ENCODE measurements at places on chromosomes 3 and 15. TPM values are rescaled to one million over a fixed set of nuclear protein-coding genes. Genes with fewer than 3 reads are reported as not detected.

DNA sequence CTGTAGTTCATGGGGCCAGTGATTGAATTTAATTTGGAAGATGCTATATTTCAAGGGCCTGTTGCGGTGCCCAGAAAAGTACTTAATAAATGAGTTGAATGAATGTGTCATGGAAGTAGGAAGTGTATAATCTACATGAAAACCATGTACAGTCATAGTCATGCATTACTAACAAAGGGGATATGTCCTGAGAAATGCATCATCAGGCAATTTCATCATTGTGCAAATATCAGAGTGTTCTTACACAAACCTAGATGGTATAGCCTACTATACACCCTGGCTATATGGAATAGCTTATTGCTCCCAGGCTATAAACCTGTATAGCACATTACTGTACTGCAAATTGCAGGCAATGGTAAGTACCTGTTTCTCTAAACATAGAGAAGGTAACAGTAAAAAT is 10.7 kb upstream of the MYO5C start:
- DNase-seq, result no peak

- DNase-seq, result no peak
Measured at GRCh38 chr3:170309046-170309445, 48.5 kb upstream of the SKIL start.

- DNase-seq, result no peak
Measured at GRCh38 chr3:132629928-132630327, 29.7 kb downstream of the ACAD11 start.

The SLC28A2 gene
- total RNA-seq, result not detected

GRCh38 chr15:93286446-93286845 is 197.4 kb upstream of the RGMA start:
- DNase-seq, result no peak

DNA sequence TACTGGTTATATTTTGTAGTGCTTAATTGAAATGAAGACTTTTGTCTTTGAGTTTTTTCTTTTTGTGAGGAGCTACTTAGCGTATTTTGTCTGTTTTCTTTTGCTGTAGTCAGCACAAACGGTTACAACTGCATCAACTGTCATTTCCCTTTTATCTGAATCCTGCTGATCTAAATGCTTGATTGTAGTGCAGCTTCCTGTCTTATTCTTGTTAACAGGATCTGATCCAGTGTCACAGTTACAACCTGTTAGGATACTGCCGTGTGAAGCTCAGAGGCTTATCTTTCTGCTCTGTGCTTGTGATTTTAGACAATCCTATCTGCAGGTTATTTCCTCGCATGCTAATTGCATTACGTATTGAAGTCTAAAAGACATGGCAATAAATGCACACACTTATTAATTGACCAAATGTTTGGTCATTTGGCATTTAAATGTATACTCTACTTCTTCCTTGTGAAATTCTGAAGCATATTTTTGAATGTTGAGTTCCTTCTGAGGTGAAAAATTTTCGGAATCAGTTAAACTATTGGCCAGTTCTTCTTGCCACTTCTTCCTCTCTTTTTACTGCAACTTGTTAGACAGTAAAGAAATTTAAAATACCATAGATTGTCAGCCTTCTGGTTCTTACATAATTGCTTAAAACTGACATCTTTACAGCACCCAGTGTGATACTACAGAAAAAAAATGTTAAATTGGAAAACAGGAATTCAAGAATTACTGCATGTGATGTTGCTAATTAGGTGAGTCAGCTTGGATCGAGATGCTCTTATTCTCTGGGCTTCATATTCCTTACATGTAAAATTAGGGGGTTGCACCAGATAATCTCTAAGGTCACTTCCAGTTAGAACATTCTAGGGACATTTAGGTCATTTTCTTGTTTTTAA is 168.2 kb downstream of the MBNL1 start:
- no peak for DNase-seq

GRCh38 chr3:39275052-39275451 is 4.8 kb downstream of the CX3CR1 start:
- DNase-seq, result no peak

The GPR156 gene
- total RNA-seq, result 0.35 TPM

- no peak for DNase-seq
Measured at GRCh38 chr3:155602307-155602706, 142.6 kb downstream of the PLCH1 start.

- no peak for DNase-seq
Measured at GRCh38 chr15:87747087-87747486, 509.5 kb downstream of the NTRK3 start.

- no peak for DNase-seq
Measured at GRCh38 chr15:42405863-42406482, 46.7 kb downstream of the CAPN3 start.

DNA sequence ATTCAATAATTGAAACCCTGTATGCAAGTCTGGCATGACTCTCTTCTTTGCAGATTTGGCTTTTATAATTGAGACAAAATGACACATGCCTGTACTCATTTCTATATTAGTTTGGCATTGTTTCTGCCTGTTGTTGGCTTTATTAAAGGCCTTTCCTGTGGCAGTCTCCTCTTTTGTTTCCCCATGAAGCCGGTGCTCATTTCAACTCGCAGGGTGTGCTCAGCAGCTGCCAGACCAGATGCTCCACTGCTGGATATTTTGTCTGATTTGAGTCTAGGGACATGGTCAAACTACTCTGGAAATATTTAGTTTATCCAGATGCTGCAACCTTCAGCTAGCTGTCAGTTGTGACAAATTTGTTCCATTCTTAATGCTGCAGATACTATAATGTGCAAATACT is 445.3 kb downstream of the NAALADL2 start:
- no peak for DNase-seq

GRCh38 chr15:56699743-56700142 is 33.6 kb downstream of the ZNF280D start:
- DNase-seq, result no peak

- DNase-seq, result no peak
Measured at GRCh38 chr3:64732576-64732975, 44.8 kb upstream of the ADAMTS9 start.

DNA sequence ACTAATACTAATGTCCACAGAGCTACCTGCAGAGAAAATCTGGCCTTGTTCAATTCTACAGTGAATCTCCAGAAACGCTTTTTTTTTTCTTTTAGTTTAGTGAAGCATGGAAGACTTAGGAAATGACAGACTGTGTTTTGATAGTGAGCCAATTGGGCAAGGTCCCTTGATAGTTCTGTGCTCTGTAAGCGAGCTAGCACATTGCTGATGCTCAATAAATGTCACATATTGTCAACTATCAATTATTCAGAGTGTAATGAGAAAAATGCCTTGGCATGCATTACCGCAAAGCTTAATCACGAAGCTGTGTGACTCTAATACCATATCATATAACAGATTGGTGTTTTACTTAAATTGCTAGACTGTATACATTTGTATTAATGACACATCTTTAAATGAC is 5.2 kb upstream of the C3orf85 start:
- DNase-seq, result no peak

DNA sequence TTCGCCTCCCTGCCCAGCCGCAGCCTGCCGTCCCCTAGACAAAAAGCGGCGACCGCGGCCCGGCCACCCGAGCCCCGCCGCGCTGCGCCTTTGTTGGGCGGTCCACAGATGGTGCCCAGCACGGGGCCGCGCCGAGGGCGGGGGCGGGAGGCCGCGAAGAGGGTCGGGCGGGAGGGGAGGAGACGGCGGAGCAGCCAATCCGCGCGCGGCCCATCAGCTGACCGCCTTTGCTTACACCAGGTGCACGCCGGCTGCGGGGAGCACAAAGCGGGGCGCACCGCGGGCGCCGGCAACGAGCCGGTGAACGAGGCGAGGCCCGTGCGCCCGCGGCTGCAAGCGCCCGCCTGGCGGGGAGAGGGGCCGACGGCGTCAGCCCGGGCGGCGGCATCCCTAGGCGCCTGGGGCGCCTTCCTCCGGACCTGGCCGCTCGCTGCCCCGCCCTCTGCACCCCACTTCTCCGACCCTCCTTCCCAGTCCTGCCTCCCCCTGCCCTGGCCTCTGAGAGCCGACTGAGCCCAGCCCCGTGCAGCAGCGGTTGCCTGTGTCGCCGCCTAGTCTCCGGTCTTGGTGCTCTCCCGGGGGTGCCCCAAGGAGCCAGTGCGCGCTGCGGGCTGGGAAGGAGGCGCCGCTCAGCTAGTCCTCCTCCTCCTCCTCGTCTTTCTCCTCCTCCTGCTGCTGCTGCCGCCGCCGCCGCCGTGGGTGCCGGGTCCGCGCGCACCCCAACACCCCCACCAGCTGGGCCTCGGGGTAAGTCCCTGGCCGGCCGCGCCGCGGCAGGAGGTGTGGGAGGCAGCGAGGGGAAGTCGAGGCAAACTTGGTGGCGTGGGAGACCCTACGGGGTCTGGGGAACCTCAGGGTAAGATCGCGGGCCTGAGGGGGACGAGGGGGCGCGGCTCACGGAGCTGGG is at the start of gene LRRN1:
Gene LRRN1 (plus strand): TSS at position 259 of the 907 bp plus-strand sequence. CDS start 45,211 bp downstream, outside the sequence.
- DNase-seq, result peak; percentile 63

The KNG1 gene
- 0.43 TPM for total RNA-seq

DNA sequence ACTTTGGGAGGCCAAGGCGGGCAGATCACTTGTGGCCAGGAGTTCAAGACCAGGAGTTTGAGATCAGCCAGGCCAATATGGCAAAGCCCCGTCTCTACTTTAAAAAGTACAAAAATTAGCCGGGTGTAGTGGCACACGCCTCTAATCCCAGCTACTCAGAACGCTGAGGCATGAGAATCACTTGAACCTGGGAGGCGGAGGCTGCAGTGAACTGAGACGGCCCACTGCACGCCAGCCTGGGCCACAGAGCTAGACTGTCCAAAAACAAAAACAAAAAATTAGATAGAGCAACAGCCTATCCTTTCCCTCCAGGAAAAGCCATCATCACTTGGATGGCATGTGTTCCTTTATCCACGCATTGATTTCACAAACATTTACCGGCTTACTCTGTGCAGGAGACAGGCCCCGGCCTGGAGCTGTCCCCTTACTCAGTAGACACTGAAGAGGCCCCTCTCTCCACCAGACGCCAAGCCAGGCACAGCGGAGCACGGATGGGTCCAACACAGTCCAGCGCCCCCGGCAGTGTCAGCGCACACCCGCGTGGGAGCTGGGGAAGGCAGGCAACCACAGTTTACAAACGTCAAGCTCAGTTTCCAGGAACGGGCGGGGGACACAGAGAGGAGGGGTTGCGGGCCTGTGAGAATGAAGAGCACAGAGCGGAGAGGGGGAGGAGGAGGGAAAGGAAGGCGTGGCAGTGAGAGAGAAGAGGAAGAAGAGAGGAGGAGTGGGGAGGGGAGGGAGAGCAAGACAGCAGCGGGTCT is 3.1 kb downstream of the GP5 start:
- peak; percentile 59 for DNase-seq

GRCh38 chr3:128858167-128858566 is 21.3 kb upstream of the ACAD9 start:
- no peak for DNase-seq

The TM4SF1 gene
- total RNA-seq, result 110 TPM

DNA sequence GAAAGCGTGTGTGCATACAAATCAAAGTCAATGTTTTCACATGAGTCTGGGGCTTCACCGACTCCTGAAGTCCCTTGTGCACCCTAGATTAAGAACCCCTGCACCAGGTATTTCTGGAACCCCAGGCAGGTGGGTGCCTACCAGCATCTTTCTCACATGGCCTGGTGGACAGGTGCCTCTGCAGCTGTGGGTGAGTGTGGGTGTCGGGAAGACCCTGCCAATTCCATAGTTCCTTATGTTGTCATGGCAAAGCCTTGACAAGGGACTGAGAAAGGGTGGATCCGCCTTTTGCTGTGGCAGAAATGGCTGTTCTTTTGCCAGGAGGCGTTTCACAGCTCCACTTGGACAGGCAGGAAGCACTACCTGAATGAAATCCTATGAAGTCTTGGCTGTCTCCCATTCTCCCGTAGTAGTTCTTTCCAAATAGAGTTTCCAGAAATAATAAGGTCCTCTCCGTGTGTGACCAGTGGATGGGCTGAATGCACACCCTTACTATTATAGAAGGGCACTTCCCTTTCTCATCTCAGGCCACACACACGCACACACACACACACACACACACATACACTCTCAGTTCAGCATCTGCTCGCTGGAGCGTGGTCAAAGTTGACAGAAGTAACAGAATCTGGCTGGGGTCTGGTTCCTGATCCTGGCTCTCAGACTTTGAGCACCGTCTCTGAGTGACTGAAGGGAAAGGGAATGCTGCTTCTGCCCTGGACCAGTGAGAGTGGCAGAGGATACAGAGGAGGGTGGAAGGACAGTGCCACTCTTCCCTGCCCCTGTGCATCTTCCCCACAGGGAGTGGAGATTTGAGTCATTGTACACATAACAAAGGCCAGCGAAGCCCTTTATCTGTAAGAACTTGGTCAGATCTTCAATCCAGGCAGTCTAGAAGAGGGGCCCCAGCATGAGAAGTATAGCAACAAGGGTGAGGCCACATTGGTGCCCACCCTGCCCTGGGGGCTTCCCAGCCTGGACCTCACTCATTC is 38.7 kb downstream of the PDIA5 start:
- DNase-seq, result no peak

The INKA1 gene
- total RNA-seq, result 2.9 TPM

GRCh38 chr3:157064402-157064801 is 95.5 kb downstream of the CCNL1 start:
- DNase-seq, result no peak

- DNase-seq, result no peak
Measured at GRCh38 chr3:28703843-28704242, 355.2 kb upstream of the AZI2 start.

GRCh38 chr15:77010312-77010686 is 15.4 kb downstream of the PSTPIP1 start:
- peak; percentile 10 for DNase-seq

- DNase-seq, result no peak
Measured at GRCh38 chr3:50297896-50298725, 1.1 kb downstream of the HYAL3 start.
